ENCODE measurements at places on chromosomes 12 and 14. TPM values are rescaled to one million over a fixed set of nuclear protein-coding genes. Genes with fewer than 3 reads are reported as not detected.
A peak's percentile ranks its signal among the peaks of the same experiment; 100 is the strongest.

- peak; percentile 61 for DNase-seq
Observed at GRCh38 chr12:102955926-102956737, 1.3 kb upstream of the ASCL1 start.

DNA sequence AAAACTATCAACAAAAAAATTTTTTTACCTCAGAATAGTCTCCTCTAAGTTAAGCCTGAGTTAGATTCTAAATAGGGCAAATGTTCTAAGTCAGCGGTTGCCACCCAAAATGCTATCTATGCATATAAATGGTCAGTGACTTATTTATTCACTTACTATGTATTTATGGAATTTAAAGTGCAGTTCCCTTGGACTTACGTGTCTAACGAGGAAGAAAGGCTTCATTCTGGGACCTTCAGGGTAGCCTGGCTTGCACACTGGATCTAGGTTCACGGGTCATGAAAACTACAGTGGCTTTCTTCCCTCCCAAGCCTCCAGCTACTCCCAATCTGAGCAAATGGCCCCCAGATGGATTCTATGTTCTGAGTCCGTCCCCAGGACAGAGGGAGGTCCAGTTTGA, 77.1 kb downstream of the ARF6 start:
- DNase-seq = no peak

GRCh38 chr14:93543766-93544165, 113.0 kb downstream of the UNC79 start:
- peak; percentile 24 for DNase-seq

GRCh38 chr12:46452776-46453175, 80.2 kb upstream of the SLC38A2 start:
- no peak for DNase-seq

DNA sequence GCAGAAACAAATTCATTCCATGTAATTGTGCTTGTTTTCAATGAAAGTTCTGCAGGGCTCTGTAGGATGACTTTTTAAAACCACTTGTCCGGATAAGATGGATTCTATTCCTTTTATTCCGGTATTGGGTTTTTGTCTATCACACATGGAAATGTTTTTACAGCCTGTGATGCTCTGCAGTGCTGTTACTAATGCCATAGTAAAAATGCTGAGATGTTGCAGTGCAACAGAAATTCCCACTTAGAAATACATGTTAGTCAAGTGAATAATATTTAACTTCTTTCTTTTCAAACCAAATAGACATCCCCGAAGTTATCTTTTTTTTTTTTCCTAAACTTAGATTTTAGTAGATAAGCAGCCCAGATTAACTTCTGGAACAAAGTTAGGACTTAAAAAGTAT, 71.9 kb downstream of the RASSF8 start:
- no peak for DNase-seq

DNA sequence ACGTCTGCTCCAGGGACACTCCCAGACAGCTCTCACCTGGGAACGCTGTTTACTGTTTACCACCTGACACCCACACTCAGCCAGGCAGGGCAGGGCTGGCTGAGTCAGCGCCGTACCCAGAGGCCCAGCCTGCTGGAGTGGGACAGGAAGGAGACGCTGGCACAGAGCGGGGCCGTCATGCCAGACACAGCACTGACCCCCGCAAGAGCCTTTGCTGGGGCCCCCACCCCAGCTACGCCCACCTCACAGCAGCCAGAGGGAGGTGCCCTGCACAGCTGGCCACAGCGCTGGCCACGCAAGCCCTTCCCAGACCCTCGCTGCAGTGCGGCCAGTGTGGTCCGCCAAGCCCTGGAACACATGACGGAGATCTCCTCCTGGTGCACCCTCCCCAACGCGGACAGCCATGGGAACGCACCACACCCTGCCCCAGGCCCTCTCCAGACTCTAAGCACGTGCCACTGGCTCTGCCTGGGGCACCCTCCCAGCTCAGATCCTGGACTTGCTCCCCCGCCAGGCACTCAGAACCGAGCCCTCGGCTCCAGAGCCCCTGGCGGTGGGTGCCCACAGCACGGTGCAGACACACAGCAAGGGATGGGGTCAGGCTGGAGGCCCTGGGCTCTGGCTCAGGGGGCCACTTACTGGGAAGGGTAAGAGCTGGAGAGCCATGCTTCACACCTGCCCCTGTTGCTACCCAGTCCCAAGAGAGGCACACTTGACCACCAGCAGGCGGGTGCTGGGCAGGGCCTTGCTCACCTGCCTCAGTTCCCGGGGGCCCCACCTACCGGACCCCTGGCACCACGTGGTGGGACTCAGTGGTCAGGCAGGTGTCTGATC, 5.7 kb downstream of the AHNAK2 start:
- peak; percentile 92 for DNase-seq

PPP4R4 gene
- not detected for total RNA-seq

- peak; percentile 2 for DNase-seq
Observed at GRCh38 chr14:21136024-21136423, 19.8 kb downstream of the OR5AU1 start.

DNA sequence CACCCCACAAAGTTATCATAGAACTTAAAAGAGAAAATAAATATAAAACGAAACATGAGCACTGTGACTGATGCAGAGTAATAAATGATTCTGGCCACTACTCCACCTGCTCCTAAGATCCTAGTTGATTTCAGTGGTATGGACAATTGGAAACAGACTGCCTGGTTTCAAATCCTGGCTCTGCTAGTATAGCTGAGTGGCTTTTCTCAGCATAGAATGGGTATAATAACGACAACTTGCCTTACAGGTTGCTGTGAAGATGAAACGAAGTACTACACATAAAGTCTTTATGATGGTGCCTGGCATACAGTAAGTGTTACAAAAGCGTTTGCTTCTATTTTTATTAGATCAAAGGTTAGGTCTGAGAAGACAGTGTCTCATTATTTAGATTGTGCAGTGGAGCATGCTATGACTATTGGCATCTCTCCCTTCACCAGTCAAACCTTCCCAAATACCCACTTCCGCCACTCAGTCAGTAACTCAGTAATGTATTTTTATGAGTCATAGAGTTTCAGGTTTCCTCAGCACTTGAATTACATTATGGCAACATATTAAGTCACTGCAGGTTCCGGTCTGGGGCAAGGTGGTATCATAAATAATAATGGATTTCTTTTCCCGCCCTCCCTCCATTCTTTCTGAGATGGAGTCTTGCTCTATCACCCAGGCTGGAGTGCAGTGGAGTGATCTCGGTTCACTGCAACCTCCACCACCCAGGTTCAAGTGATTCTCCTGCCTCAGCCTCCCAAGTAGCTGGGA, 29.7 kb upstream of the NR2C1 start:
- DNase-seq = no peak

DNA sequence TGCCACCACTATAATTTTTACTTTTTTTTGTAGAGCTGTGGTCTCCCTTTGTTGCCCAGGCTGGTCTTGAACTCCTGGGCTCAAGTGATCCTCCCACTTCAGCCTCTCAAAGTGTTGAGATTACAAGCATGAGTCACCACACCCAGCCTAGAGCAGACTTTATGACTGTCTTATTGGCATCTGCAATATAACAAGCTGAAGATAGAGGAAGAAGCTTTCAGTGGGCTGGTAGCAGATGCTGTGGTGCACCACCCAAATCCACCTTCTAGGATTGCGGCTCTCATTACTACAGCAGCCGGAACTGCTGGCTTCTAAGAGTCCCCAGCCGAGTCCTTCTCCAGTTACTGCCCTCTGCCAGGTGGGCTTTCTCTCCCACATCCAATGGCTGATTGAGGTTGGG, 7.6 kb upstream of the STK38L start:
- DNase-seq = no peak

DNA sequence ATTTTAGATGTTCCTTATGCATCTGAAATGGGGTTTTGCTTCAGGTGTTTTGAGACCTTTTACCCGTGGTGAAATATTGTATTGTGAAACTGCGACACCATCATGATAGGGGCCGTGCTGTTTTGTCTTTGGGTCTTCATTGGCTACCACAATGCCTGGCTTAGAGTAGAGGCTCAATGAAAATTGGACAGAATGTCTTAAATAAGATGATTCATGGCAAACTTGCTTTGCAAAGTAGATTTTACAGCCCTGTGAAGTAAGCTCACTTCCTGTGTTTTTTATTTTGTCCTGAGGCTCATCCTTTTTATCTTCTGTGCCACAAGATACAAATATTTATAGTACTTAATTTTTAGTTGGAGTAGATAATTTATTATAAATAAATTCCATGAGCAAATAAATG, 111.3 kb upstream of the FRMD6 start:
- DNase-seq = no peak

DNA sequence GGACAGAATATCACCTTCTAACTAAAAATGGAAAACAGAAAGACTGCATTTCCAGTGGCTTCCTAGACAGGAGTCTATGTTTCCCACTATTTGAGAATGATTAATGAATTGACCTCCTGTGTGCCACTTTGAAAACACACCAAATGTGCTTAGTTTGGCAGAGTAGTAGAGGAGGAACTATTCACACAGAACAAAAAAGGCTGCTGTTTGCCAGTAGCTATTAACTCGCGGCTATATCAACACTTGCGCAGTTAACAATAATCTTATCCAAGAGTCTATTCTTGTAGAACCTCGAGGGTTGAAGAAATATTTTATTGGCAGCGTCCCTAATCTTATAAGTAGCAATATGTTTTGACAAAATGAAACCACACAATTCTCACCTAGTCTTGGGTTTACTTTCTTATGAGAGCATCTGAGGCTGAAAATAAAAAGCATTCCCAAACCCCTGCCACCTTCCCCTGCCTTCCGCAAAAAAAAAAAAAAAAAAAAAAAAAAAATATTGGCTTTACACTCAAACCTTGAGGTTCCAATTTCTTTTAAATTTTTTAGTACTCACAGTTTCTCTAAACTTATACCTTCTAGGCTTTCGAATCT, 127.3 kb upstream of the FLRT2 start:
- DNase-seq = no peak

- no peak for DNase-seq
Observed at GRCh38 chr12:90682398-90682797, 272.6 kb downstream of the CCER1 start.

DNA sequence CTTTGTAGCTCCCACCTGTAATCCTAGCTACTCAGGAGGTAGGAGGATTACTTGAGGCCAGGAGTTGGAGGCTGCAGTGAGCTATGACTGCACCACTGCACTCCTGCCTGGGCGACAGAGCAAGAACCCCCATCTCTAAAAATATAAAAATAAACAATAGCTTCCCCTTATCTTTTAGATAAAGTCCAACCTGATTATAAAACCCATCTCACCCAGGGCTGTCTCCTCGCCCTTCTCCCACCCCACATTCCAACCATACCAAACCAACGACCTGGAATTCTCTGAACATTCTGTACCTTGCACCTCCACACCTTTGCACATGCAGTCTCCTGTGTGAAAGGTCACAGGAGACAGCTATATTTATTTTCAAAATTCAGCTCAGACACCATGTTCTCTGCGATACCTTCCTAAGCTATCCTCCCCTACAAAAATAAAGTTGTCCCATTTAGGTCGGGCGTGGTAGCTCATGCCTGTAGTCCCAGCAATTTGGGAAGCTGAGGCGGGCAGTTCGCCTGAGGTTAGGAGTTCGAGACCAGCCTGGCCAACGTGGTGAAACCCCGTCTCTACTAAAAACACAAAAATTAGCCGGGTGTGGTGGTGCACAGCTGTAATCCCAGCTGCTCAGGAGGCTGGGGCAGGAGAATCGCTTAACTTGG, 7.7 kb downstream of the SLC7A7 start:
- no peak for DNase-seq

DNA sequence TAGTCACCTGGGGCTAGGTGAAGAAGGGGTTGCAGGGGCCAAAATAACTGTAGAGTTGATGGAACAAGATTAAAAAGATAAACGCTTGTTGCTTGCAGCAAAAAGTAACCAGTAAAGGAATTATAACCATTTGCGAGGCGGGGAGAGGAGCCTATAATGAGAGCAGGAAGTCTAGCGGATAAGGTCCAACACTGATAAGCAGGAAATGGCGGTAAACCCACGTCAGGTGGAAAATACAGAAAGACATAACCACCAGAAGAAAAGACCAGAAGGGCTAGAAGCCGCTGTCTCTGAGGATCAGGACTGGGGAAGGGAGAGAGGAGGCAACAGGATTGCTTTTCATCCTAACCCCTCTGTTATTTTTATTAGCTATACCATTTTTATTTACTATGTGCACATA, 303.3 kb downstream of the DPF3 start:
- no peak for DNase-seq

DNA sequence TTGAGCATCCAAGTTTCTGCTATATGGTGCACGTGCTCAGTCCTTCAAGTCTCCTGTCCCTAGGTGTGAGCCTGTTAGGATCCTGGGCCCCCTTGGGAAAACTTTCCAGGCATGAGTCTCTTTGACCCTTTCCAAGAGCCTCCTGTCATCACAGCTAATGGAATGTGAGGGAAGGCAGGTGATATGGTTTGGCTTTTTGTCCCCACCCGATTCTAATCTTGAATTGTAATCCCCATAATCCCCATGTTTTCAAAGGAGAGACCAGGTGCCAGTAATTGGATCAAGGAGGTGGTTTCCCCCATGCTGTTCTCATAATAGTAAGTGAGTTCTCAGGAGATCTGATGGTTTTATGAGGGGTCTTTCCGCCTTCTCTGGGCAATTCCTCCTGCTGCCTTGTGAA, 265.5 kb downstream of the ATP23 start:
- no peak for DNase-seq

DNA sequence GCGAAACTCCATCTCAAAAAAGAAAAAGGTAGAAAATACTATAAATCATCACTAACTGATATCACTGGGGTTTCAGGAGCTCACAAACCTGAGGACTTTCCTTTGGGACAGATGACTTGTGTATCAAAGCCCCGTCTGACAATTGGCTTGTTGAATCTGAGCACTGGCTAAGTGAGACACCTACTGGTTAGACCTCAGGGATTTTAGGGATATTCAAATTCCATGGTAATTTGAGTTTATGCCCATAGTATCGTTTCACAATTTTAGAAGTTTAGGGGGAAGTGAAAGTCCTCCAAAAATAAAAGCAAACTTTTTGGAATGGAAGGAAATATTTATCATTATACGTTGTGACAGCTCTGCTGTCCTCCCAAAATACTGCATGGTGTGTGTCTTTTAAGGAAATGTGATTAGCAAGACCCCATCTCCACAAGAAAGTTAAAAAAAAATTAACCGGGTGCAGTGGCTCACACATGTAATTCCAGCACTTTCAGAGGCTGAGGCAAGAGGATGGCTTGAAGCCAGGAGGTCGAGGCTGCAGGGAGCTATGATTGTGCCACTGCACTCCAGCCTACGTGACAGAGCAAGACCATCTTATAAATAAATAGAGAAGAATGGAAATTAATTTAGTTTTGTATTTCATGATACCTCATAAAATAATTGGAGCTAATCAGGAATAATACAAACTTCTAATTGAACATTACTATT, 49.2 kb downstream of the FBXL14 start:
- DNase-seq = no peak

- DNase-seq = peak; percentile 21
Observed at GRCh38 chr12:31832740-31833729, 104.2 kb upstream of the AMN1 start.
